ENCODE measurements at places on chromosomes 7 and 10.
A peak's percentile ranks its signal among the peaks of the same experiment; 100 is the strongest.

DNA sequence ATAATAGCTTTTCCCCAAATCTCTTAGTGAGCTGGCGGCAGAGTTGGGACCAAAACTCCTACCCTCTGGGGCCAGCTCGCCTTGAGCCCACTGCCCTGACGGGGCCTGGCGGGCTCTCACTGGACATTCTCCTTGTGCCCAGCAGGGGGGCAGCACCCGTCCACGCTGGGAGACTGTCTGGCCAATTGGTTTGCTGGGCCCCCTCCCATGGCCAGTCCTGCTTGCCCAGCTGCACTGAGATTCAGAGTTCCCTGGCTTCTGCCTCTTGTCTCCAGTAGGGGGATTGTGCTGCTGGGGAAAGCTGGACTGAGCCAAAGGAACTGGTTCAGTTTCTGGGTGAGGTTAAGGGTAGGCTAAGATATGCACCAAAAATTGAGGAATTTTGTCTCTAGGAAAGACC is 59.8 kb downstream of the RAMP3 start:
- DNase-seq: no peak

DNA sequence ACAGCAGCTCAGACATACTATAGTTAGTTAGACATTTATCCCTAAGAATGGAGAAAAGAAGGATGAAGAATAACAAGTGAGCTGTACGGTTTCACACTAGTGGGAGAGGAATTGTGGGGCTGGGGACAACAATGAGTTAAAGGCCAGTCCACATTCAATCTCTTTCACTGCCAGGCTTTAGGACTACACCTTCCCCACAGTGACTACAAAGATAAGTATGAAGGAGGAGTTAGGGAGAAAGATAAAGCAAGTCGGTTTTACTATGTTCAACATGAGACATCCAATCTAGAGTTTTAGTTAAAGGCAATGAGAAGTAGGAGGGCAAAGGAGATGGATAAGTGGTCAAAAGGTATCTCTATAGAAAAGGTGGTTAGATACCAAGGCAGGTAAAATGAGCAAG is 16.3 kb downstream of the ARHGAP12 start:
- no peak for DNase-seq

DNA sequence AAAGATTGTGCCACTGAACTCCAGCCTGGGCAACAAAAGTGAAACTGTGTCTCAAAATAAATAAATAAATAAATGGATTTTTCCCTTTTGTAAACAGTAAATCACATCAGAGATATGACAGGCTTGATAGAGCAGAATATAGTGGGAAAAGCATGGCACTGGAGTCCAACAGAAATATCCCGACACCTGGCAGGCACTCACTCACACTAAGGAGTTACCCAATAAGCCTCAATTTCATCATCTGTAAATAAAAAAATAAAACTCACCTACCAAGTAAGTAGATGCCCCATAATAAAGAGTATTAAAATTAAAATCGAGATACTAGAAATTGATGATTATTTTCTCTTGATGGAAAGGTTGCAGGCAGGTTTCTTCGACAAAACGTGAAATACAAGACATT is 1.7 kb downstream of the ATE1 start:
- no peak for DNase-seq

- no peak for DNase-seq
These were observed 57.1 kb upstream of the IGFBP3 start for GRCh38 chr7:45978010-45978681.

- no peak for DNase-seq
These were observed 13.9 kb downstream of the FKBP6 start for GRCh38 chr7:73341877-73342276.

- DNase-seq: no peak
These were observed 11.0 kb downstream of the MAPK8 start for GRCh38 chr10:48317321-48317990.

GRCh38 chr10:28842321-28842720 is 165.0 kb downstream of the BAMBI start:
- no peak for DNase-seq

DNA sequence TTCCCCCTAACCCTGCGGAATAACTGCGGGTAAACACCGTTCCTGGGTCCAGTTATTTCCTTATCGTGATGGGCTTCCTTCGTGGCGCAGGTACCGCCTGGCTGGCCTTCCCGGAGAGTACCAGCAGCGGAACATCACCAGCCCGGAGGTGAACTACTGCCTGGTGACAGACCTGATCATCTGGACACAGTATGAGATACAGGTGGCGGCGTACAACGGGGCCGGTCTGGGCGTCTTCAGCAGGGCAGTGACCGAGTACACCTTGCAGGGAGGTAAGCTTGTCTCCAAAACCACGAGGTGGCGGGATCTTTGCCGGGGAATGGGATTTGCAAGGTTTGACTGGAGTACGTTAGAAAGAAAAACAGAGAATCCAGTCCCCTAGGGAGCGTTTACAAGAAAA is 665.0 kb upstream of the FOXK1 start:
- no peak for DNase-seq

DNA sequence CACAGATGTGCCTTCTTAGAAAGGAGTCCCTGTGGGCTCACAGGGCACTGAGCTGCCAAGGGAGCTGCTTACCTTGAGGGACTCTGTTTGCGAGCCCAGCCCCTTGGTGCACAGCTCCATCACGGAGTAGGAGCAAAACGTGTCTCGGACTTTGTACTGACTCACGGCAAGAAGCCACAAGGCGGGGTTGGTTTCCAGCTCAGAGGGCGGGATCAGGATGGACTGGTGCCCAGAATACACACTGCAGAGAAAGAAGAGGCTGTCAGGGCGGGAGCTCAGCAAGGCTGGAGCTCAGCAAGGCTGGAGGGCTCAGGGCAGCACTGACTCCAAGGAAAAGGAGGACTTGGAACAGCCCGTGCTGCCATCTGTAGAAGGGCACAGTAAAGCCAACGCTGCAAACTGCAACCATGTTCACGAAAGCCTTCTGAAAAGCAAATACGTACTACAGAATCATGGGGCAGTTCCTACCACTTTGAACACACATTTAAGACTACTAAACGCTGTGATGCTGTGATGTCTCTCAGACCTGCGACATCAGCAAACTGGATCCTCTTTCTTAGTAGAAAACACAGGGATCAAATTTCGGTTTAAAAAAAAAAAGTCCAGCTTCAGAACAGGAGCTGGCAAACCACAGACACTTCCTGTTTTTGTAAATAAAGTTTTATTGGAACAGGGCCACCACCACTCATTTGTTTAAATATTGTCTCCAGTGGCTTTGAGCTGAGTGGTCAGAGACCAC is 194.3 kb downstream of the ZMYND11 start:
- no peak for DNase-seq

DNA sequence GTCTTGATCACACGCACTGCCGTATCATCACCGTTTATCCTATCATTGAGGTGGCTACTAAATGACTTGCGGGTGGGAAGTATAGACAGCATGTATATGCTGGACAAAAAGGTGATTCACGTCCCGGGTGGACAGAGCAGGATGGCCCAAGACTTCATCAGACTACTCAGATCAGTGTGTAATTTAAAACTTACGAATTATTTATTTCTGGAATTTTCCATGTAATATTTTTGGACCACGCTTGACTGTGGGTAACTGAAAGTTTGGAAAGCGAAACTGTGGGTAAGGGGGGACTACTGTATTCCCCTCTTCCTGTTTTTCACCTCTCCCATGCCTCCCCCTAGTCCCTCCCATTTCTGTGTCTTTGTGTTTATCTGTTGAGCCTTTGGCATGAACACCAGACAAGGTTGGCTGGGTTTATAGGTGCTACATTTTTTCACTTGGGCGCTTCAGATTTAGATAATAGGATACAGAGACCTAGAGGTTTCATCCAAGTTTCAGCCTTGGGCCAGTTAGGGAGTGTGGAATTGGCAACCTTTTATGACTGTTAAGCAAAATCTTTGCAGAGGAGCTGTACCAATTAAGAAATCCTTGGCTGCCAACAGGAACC is 55.8 kb downstream of the RBM20 start:
- DNase-seq: no peak

GRCh38 chr7:41252551-41252950 is 450.3 kb downstream of the INHBA start:
- no peak for DNase-seq

GRCh38 chr10:122567056-122567660 is 6.6 kb downstream of the DMBT1 start:
- peak; percentile 24 for DNase-seq

DNA sequence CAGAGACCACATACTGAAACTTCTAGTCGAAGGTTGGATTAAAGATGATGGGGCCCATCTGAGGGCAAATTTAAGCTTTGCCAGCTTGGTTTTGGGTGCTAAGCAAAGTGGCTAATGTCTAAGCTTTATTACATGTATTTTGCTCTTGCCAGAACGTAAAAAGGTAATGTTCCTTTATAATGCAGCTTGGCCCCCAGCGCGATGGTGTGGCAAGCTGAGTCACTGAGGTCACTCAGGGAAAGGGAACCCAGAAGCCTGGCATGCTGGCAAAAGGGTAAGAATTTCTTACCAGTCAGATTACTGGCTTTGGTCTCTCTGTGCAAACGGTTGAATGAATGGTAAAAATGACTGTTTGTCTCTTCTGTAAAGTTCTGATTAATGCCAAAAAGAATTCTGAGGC is 158.3 kb upstream of the KCND2 start:
- DNase-seq: no peak

GRCh38 chr10:92729886-92730285 is 40.1 kb downstream of the HHEX start:
- peak; percentile 25 for DNase-seq

DNA sequence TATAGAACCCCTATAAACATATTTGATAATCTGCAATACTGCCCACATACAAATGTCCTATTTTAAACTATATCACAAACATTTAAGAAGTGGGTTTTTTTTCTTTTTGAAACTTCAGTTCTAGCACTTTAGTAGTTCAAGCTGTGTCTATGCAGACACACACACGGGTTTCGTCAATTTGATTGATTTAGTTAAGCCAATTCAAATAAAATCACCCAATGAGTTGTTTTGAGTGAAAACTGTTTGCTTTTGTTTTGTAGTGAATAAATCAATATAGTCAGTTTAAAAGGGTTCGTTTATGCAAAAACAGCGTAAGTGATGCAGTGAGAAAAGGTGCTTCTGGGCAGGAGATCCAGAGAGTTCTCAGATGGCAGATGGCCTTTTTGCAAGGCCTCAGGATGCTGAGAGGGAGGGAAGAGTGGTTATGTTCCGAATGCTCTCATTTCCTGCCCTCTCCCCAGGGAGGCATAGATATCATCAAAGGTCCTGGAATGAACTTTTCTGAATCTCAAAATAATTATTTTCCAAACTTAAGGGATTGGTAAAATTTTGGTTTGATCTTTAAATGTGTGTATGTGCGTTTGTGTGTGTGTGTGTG is 102.7 kb downstream of the AGMO start:
- no peak for DNase-seq

DNA sequence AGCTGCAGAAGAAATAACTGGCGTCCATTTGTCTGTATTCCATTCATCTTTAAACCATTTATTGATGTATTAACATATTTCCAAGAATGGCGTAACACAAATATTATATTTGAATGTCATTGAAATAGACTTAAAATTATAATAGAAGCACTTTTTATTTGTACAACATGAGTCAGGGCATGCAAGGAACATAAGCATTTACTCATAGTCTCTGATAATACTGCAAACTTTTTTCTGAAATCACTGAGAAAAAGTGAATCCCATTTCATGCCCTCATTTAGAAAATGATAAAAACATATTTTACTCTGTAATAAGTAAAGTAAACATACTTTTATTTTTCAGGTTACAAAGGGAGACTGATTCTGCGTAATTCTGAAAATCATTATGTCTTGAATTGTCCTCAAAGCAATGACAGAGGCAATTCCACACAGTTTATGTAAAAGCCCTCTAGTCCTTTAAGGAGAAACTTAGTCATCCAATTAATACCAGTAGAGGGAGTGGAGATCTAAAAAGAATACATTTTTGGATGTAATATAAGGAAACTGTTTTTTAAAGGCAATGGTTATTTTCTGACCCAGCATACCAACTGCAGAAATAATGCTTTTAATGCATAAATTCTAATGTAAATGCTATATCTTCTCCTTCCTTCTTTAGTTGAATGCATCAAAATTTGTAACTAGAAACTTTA is 58.1 kb downstream of the AGMO start:
- DNase-seq: no peak

DNA sequence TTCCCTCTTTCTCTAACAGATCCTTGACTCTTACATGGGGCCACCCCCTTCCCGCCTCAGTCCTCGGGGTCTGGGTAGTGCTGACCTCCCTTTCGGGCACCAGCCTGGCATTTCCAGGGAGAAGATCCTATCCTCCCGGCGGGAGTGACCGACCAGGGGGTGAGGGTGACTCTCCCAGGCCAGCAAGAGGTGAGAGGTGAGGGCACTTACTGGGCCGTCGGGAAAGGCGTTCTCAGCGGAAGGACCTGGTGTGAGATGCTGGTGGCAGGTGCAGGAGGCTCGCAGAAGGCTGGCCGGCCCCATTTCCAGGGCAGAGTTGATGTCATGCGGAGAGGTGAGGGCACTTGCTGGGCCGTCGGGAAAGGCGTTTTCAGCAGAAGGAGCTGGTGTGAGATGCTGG is 4.2 kb upstream of the FOXL3 start:
- DNase-seq: no peak

- DNase-seq: no peak
These were observed 193.8 kb downstream of the SNX10 start for GRCh38 chr7:26485367-26485934.

- DNase-seq: no peak
These were observed 84.1 kb downstream of the FOXL3 start for GRCh38 chr7:373818-374705.

- no peak for DNase-seq
These were observed 41.1 kb upstream of the TMEM229A start for GRCh38 chr7:124074007-124074406.

DNA sequence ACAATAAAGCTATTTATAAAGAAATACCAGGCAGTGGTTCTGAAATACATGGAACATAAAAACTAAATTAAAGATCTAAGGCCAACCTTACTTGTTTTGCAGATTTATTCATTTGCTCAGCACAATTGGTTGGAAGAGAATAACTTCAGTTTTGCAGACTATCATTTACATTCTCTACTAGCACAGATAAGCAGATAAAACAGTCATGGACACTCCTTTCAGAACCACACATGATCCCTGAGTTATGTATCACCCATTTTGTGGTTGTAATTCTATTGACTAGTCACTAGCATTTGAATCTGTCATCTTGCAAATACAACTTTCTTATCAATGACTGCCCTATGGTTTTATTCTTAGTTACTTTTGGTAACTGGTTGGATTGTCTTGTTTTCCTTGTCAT is 45.1 kb downstream of the PRKAR2B start:
- DNase-seq: no peak

GRCh38 chr7:12805518-12805928 is 118.1 kb downstream of the ARL4A start:
- DNase-seq: no peak

DNA sequence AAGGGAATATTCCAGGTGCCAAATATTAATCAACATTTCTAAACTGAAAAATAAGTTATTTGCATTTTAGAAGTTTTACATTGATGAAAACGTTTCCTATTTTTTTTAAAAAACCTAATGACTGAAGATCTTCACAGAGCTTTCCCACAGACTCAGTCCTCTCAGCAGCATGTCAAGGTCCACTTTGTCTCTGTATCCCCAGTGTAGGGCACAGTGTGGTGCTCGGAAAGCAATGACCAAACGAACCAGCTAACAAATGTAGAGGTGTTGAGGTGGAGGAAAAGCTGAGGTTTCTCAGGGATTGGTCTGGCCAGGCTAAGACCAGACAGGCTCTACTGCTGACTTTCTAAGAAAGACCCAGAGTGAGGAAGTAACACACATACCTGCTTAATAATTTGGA is 202.2 kb upstream of the CDCA7L start:
- DNase-seq: no peak

GRCh38 chr7:33623267-33623666 is 282.1 kb upstream of the BMPER start:
- no peak for DNase-seq

GRCh38 chr10:77849039-77849664 is 77.4 kb downstream of the DLG5 start:
- no peak for DNase-seq
